ENCODE measurements at places on chromosomes 5 and 9.

DNA sequence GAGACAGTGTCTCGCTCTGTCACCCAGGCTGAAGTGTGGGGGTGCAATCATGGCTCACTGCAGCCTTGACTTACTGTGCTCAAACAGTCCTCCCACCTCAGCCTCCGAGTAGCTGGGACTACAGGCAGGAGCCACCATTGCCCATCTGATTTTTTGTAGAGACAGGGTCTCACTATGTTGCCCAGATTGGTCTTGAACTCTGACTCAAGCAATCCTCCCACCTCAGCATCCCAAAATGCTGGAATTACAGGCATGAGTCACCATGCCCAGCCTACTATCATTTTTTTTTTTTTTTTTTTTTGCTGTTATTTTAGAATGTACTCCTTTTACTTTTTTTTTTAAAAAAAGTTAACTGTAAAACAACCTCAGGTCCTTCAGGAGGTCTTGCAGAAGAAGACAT, 449.0 kb downstream of the CCDC171 start:
- DNase-seq = no peak

GRCh38 chr5:158639881-158640592, 459.7 kb downstream of the EBF1 start:
- no peak for DNase-seq

GRCh38 chr9:125748446-125749099, 1.4 kb downstream of the PBX3 start:
- DNase-seq = no peak

GRCh38 chr9:137398561-137399468, 24.1 kb downstream of the EXD3 start:
- no peak for DNase-seq

DNA sequence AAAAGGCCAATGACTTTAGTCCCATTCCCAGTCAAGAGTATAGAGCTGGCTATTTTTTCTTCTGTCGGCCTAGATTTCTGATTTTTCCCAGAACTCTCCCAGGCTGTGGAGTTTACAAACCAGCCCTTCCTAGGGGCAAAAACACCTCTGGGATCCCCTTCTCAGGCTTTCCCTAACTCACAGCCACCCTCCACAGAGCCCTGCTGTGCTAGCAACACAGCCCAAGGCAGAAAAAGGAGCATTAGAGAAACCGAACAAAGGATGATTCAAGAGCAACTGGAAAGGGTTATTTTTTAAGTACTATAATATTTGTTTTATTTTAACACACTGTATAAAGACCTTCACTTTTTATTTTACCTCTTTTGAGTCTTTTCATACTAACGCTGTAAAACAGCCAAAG, 234.8 kb downstream of the GLIS3 start:
- no peak for DNase-seq

DNA sequence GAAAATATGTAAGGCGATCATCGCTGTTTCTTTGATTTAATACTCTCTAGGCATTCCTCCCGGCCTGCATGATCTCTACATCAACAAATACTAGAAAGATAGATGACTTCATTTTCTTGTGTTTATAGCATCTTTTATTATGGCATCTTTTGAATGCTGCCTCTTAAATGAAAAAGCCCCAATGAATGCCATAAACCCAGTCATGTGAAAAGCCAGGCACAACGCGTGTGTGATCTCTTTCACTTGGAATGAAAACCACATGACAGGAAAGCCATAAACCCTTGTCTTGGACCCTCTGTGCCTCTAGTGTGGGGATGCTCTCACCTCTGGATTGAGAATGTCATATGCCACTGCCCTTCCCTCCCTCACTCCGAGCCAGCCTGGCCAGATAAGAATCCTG, 476.2 kb downstream of the SEMA5A start:
- no peak for DNase-seq

- DNase-seq = no peak
Observed at GRCh38 chr5:176608937-176609723, 826 bp downstream of the GPRIN1 start.

- DNase-seq = no peak
Observed at GRCh38 chr9:93536167-93536566, 40.2 kb upstream of the PHF2 start.

- no peak for DNase-seq
Observed at GRCh38 chr5:126982926-126983873, 47.2 kb downstream of the MARCHF3 start.

DNA sequence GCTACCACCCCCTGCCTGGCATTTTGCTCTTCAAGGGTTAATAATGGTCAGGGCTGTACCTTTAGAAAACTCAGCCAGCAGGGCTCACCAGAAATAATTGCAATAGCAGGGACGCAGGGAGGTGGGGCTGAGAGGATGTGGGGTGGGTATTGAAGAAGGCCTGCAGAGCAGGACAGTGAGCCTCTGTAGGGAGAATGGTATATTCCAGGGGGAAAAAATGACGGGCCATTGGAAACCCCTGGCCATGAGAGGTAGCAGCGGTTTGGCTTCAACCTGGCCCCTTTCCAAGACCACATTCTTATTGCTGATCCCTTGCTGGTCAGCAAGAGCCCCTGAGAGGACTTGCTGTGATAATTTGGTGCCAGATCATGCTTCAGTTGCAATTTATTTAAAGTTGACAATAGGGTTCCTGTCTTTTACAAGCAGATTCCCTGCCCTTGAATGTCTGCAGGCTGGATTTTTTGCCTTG, 36.7 kb upstream of the CTNNA1 start:
- DNase-seq = no peak

DNA sequence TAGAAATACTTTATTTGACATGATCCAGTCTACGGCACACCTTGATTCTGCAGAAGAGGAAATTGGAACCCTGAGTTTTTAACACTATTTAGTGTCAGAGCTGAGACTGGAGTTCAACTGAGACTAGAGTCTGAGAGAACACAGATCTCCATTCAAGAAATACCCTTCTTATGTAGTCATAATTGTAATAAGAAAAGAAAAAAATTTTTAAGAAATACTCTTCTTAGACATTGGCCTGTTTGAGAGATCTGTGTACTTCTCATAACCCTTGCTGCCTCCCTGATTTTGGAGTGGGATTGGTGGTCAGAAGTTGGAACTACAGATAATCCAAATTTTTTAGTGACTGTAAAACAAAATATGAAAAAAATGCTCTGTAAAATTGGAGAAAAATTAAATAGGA, 253.4 kb downstream of the ARRDC3 start:
- DNase-seq = no peak

Data from AG09309 (cell line).